ENCODE measurements at places on chromosomes 16 and 17.
A peak's percentile ranks its signal among the peaks of the same experiment; 100 is the strongest.

DNA sequence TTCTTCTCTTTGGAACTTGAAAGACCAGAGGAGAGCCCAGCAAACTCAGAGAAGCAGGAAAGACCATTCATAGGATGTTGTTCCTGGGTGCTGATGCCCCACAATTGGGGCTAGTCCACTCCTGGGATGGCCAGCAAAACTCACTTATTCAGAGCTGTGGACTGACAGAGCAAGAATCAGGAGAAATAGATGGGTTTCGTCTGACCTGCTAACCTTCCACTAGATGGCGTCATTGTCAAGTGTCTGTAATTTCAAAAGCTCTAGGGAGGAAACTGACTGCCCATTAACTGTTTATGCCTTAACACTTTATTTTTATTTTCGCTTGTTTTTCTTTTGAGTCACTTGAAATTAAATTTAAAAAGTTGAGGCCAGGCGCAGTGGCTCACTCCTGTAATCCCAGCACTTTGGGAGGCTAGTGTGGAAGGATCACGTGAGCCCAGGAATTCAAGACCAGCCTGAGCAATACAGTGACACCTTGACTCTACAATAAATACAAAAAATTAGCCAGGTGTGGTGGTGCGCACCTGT, 28.7 kb upstream of the MILR1 start:
- DNase-seq, result peak; percentile 80

- no peak for DNase-seq
These were observed 11.1 kb downstream of the BAHCC1 start for GRCh38 chr17:81406117-81406953.

GRCh38 chr16:79563921-79564320, 36.6 kb downstream of the MAF start:
- no peak for DNase-seq

GRCh38 chr17:53149316-53149715, 673.4 kb upstream of the KIF2B start:
- DNase-seq, result no peak

GRCh38 chr16:22075776-22076175, 16.6 kb upstream of the VWA3A start:
- no peak for DNase-seq

GRCh38 chr17:218432-219110, 37.1 kb upstream of the DOC2B start:
- DNase-seq, result no peak

DNA sequence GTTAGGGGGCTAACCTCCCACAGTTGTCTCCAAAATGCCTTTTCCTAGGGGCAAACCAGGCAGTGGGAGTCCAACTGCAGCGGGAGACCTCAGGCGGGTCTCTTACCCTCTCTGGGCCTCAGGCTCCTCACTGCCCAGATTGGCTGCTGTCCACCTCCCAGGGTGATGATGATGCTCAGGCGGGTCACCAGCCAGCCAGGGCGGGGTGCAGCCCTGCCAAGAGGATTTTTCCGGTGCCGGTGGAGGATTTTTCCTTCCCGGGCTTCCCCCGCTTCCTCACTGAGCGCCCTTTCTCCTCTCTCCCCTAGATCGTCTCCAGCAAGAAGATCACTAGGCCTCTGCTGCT, 22.8 kb downstream of the CPNE2 start:
- no peak for DNase-seq

GRCh38 chr16:78795433-78795832, 696.0 kb downstream of the WWOX start:
- DNase-seq, result no peak

- no peak for DNase-seq
These were observed 45.2 kb downstream of the HYDIN start for GRCh38 chr16:71185347-71185746.

- no peak for DNase-seq
These were observed 16.3 kb upstream of the SALL1 start for GRCh38 chr16:51167170-51167895.

DNA sequence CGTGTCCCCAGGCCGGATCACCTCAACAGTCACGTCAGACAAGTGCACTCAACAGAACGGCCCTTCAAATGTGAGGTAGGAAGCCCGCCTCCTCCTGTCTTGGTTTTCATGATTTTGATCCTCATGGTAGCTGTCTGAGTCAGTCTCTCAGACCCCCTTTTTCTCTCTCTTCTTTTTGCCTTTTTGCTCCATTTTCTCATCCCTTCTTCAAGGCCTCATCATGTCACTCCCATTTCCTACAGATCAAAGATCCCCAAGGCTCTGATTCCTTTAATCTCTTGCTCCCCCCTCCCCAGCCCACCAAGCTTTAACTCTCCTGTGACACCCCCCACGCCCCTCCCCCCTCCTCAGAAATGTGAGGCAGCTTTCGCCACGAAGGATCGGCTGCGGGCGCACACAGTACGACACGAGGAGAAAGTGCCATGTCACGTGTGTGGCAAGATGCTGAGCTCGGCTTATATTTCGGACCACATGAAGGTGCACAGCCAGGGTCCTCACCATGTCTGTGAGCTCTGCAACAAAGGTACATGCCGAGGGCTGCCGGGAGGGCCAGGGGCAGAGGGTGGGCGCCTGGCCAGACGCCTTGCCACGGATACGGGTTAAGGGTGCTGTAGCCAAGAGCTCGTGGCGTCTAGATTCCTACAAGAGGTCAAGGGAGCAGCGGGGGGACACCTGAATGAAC, 2.0 kb downstream of the MAZ start:
- no peak for DNase-seq

GRCh38 chr17:60149691-60150582, at the start of gene CA4:
TSS of gene CA4 (plus strand) at chr17:60149973. CDS start at chr17:60150035, 62 bp downstream.
- DNase-seq, result no peak

DNA sequence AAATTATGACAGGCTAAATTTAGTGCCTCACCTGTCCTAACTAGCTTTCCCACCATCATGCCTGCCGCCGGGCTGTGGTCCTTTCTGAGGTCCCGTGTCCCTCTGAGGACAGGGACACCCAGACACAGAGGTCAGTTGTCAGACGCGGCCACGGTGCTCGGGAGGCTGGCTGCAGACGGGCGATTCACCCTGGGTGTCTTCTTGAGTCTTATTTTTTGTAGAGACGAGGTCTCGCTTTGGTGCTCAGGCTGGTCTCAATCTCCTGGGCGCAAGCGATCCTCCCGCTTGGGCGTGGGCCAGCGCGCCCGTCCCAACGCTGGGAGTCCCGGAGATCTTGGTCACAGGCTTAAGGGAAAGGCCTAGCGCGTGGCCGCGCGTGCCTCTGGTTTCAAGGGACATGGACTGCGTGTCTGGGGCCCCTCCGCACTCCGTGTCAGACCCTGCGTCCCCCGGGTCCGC, 797 bp upstream of the RAB11FIP3 start:
- DNase-seq, result no peak

DNA sequence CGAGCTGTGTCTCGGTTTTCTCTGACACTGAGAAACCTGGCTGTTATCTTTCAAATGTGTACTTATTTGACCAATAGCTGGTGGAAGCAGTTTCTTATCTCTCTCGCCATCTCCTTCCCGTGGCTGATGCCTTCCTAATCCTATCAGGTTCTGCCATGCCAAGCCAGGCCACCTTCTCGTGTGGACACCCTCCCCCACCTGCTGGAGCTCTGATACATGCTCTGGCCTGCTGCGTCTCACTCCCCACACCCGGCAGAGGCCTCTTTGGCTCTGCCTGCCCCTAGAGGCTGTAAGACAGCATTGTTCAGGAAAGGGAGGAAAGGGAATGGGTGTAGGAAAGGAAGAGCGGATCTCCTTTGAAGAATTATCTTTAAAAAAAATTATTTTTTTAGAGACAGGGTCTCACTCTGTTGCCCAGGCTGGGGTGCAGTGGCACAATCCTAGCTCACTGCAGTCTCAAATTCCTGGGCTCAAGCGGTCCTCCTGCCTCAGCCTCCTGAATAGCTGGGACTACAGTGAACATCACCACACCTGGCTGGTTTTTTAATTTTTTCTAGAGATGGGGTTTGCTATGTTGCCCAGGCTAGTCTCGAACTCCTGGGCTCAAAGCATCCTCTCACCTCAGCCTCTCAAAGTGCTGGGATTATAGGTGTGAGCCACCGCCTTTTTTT, 7.5 kb upstream of the ARMC5 start:
- DNase-seq, result peak; percentile 60

DNA sequence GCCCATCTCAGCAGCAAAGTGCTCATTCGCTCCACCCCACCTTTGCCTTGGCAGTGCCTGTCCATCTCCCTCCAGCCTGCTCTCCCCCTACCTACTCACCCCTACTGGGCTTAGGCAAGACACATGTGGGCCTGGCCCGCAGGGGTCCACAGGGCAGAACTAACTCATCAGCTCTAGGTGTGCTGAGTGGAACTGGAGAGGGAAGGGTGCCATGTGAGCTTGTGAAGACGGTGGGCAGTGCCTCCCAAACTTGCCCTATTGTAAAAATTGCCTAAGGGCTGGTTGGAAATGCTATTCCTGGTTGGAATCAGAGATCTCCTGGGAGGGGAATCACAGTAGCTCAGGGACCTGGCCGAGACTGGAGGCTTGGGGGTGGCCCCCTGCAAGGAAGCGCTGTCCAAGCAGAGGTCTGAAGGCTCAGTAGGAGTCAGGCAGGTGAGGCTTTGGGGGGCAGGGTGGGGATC, 29.1 kb upstream of the TNS4 start:
- no peak for DNase-seq

GRCh38 chr16:26606381-26607150, 460.2 kb upstream of the C16orf82 start:
- DNase-seq, result no peak

DNA sequence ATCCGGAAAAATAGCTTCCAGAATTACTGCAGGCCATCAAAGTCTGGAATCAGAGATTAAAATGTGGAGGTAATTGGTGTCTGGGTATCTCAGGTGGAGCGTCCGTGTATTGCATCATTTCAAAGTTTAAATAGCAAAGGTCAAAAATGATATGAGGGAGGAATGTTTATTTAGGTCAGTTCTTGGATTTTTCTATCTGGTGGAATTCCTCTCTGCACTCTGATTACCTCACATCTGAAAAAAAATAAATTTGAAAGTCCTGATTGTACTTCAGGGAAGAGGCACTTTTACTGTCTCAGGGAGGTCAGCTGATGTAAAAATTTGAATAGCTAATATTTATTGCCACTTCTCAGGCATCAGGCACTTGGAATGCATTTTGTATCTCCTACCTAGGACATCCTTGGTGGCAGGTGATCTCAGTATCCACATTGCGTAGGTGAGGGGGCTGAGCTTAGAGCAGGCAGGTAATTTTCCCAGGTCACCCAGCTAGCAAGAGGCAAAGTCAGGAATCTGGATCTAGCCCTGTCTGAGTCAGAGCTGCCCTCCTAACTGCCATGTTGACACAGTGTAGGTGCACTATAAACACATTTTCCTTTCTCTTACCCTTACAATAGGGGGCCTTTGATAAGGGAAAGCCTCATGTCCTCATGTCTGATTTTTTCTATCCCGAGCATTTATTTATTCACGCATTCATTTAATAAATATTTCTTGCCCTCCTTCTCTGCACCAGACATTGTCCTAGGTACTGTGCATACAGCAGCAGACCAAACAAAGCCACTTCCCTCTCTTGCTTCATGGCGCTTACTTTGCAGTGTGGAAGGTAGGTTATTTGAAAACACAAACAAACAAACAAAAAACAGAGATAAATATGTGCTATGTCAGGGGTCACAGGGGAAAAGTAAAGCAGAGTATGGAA, 454.3 kb downstream of the HAPSTR1 start:
- no peak for DNase-seq

DNA sequence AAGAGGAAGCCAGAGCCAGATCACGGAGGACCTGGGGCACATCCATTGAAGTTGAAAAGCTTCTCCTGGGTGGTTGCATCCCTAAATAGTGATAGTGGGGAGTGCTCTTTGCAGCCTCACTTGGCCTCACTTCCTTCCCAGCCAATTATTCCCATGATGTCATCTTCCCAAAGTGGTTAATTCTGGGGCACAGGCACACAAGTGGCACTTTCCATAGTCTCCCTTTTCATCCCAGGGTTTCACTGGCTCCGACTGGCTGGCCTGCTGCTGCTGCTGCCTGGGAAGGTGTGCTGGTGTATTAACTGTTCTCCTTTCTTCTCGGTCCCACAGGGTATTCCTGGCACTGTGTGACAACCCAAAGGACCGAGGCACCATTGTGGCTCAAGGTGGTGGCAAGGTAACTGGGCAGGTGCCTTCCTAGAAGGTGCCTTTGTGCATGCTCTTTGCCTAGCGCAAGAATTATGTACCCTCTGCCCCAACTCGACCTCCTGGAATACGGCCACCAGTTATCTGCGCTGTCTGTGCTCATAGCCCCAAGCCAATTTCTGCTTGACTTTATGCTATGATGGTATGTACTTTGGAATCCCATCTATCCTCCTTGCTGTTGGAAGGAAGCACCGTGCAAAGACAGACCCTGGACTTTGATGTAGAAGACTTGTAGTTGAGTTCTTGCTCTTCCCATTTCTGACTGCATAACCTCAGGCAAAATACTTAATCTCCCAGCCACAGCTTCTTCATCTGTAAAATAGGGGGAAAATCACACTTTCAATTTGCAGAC, 18.4 kb downstream of the SLC35G3 start:
- DNase-seq, result no peak

GRCh38 chr17:6831661-6832263, at the start of gene TEKT1:
TSS of gene TEKT1 (minus strand) at chr17:6831729. CDS start at chr17:6830376, 1,353 bp downstream.
- DNase-seq, result no peak

DNA sequence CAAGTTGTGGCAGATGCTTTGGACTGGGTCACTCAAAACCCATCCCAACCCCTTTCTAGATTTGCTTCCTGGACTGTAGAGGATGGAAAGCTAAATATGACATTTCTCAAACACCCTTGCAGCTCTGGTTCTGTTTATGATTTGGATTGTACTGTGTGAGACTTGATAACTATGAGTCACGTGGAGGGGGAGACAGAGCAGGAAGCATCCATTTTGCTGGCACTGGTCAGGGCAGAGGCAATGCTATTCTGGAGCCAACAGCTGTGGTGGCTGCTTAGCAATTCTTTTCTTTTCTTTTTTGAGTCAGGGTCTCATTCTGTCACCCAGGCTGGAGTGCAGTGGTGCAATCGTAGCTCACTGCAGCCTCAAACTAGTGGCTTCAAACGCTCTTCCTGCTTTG, 13.6 kb upstream of the TERF2 start:
- peak; percentile 62 for DNase-seq
